ENCODE measurements at places on chromosomes 1 and 21.

DNA sequence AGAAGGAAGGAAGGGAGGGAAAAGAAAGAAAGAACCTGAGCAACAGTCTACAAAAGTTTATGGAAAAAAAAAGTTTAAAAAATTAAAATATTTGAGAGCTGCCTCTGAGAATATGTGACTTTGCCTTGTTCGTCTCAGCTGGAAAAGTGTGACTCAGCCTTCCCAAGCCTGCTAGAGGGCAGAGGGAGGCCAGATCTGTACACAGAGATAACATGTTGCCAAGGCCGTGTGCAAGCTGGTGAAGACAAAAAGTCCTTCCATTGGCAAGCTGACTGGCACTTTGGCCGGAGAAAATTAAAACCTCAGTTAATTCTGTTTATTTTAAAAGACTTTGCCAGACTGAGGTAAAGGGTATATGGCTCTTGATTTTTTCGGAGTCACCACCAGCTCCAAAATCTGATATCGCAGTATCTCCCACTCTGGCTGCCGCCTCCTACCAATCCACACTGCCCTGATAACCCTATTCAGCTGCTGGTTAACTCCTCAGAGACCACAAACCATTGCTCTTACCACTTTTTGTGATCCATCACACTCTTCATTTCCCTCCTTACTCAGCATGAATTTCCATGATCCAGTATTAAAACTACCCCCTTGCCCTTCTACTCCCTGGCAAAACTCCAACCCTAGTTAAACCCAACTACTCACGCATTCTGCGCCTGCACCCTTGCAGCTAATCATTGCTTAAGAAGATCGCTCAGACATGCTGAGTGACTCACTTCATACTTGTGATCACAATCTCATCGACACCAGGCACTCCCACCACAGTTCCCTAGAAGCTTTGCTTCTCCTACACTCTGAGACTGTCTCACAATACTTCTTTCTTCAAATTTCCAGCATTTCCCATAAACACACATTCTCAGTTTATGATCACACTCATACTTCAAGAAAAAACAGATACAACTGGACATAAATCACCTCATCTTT is 5.7 kb upstream of the PPP1R15B start:
- peak; percentile 47 for DNase-seq

DNA sequence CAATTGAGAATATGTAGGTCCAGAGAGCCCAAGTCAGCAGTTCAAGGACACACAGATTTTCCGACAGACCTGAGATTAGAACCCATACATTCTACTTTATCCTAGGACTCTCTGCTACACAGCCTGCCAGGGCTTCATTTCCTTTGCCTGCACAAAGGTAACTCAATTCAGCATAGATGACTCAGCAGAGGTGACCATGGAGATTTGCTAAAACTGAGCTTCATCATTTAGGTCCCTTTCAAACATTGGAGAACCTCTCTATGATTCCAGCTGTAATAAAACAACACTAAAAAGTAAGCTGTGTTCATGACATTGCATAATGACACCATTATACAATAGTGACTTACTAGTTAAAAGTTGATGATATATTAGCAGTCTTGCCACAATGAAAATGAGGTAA is 22.2 kb downstream of the DAB1 start:
- DNase-seq, result no peak

GRCh38 chr21:38810826-38811164 is 5.1 kb downstream of the ETS2 start:
- DNase-seq, result no peak

DNA sequence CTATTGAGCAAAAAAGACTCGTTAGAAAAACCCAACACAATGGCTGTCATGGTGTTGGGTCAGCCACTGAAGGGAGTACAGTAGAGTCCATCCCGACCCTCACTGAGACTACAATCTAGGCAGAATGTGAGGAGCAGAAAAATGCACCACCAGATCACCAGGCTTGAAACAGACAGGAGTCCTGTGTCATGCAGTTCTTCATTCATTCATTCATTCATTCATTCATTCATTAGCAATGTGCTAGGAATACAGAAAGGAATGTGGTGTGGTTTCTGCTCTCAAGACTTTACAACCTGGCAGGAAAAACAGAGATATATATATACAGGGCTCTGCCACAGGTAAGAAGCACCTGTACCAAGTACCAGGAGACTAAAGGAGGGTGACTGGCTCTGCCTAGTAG is 392.3 kb downstream of the OMA1 start:
- DNase-seq, result no peak

DNA sequence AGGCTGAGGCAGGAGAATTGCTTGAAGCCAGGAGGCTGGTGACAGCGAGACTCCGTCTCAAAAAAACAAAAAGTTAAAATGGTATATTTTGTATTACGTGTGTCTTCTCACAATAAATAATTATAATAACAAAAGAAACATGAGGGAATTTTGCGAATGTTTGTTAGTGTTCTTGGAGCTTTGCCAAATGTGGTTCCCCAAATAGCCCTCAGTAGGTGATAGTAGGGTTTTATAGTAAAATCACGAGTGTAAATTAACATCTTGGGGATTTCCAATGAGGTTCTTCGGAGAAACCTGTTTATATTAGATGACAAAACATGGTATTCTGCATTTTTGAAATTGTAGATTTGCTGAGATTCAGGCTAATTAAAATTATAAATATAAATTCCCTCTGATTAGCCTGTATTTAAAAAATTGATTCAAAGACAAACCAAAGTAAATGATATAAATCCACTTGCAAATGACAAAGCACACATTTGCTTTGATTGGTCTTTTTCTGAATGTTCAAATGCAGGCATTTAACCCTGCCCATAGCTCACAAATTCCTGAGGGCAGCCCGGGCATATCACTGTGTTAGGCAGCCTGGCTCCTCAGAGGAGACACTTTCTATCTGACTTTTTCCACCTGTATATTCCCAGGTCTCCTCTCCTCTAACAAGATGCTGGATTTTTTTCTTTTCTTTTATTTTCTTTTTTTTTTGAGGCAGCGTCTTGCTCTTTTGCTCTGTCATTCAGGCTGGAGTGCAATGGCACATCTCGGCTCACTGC is 50.3 kb upstream of the TSNAX start:
- DNase-seq, result no peak

All from activated naive CD8-positive, alpha-beta T cell treated with anti-CD3 and anti-CD28 coated beads, Interleukin-2, amount 50 U/mL, for 24 hours (primary cell).